ENCODE measurements at places on chromosomes 7 and 10.

DNA sequence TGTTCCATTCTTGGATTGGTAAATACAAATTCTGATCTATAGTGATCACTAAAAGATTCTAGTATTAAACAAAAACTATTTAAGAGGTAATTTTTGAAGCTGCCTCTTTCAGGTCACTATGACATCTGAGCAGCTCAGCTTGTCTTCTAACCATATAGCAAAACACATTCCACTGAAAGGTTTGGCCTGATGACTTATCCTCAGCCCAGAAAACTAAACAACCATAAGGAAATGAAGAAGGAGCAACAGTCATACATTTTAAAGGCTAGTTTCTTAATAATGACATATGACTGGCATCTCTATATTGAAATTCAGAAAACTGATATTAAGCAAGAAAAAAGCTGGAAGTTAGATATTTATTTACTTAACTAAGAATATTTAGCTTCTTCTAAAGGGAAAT is 24.6 kb downstream of the NT5C2 start:
- H3K27me3 ChIP-seq = no peaks in the 10 kb centered on the region
- H3K27ac ChIP-seq = no peak overlapping the region
- DNase-seq = no peak

DNA sequence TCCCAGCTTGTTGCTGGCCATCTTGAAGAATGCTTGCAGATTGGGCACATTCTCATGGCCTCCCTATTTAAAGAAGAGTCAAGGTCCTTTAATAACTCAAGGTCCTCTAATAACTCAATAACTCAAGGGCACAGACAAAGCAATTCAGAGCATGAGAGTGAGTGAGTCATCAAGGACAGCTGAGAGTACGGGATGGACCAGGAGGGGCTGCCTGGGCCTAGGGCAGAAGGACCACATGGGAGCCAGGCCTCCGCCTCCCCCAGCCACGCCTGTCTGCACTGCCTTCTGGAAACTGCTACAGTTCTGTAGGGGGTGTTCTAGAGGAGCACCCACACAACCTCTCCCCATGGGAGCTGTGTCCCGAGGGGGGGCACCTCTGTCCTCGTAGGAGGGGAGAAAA is 48.9 kb downstream of the ZNF503 start:
- H3K4me3 ChIP-seq = no peak overlapping the region
- no peaks in the 10 kb centered on the region for H3K36me3 ChIP-seq
- DNase-seq = no peak

GRCh38 chr10:125679436-125679835 is 3.5 kb downstream of the TEX36 start:
- no peaks in the 10 kb centered on the region for H3K36me3 ChIP-seq
- H3K27ac ChIP-seq = no peak overlapping the region
- DNase-seq = no peak
- H3K4me3 ChIP-seq = no peak overlapping the region
- H3K27me3 ChIP-seq = peaks cover 5% of the 10 kb centered on the region

GRCh38 chr10:112185959-112186358 is 2.4 kb upstream of the GPAM start:
- H3K4me3 ChIP-seq = no peak overlapping the region
- H3K4me1 ChIP-seq = peaks cover 18% of the 10 kb centered on the region
- no peak overlapping the region for H3K27ac ChIP-seq

DNA sequence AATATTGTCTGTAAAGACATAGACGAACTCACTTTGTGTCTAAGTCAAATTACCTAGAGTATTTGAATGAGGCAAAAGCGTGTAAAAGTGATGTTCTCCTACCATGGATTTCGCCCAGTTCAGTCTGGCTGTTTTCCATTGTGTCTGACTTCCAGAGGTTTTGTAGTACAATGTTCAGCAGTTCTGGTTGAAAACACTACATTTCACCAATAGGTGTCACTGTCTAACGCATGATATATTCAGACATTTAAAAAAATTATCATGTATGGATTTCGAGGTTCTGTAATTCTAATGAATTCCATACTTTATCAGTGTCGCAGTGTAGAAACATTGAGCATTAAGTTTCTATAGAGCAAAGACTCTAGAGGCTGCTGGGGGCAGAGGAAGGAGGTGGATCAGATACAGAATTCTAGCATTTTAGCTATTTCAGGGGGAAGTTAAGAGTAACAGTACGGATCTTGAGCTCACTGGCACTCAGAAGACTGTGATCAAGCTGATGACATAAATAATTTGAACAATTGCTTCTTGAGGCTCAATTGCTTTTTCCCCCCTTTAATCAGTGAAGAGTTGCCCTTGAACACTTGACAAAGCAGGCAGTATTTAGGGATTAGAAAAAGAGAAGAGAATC is 196.9 kb upstream of the RHOBTB1 start:
- no peak for DNase-seq
- H3K27ac ChIP-seq = no peak overlapping the region
- peaks cover 4% of the 10 kb centered on the region for H3K27me3 ChIP-seq
- H3K4me1 ChIP-seq = peaks cover 4% of the 10 kb centered on the region

- no peak for DNase-seq
- no peak overlapping the region for H3K27ac ChIP-seq
- H3K4me1 ChIP-seq = peaks cover 18% of the 10 kb centered on the region
- H3K27me3 ChIP-seq = no peaks in the 10 kb centered on the region
- H3K36me3 ChIP-seq = peaks cover 3% of the 10 kb centered on the region
These were observed 41.6 kb downstream of the BMPR1A start for GRCh38 chr10:86798025-86798424.

Data from progenitor cell of endocrine pancreas (in vitro differentiated cells).